Natural killer cell (primary cell): ENCODE measurements at places on chromosomes 7 and 10. TPM values are rescaled to one million over a fixed set of nuclear protein-coding genes. Genes with fewer than 3 reads are reported as not detected.

DNA sequence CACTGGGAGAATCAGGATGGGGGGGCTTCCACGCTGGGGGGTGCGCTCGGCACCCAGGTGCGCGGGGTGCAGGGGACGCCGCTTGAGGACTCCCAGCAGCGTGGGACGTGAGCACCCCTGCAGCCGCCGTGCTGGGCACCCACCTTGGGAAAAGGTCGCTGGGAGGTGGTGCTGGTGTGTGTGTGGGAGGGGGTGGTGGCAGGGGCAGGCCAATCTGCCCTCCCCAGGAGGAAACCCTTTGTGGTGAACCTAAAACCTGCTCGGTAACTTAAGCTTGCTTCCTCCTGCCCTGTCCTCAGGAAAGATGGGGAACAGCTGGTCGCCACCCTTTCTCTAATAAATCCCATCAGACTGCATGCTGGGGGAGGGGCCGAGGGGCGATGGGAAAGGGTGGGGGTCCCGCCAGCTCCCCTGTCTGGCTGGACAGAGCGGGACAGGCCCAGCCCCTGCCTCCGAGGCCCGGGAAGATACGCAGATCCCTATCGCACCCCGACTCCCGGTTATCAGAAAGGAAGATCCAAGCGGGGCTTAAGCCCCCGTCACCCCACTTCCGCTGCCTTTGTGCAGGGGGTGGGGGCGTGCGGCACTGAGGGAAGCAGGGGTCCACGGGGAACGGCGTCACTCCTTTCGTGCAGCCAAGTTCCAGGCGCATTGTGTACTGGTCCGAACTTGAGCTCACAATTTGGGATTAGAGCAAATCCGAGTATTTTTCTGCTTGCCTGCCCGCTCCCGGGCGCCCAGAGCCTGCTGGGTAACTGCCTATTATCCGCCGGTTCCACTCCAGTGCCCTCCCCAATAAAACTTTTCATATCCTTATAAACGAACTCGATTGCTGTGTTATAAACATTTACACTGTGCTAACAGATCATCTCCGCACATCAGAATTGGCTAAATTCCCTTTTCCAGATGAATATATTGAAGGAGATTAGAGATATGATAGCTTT lies 64.6 kb downstream of the UNCX start:
- H3K36me3 ChIP-seq, result no peaks in the 10 kb centered on the region
- no peak overlapping the region for H3K4me3 ChIP-seq
- H3K27me3 ChIP-seq, result peaks cover 3% of the 10 kb centered on the region
- DNase-seq, result no peak

- H3K27ac ChIP-seq, result no peak overlapping the region
- H3K4me3 ChIP-seq, result no peak overlapping the region
- H3K27me3 ChIP-seq, result no peaks in the 10 kb centered on the region
- H3K4me1 ChIP-seq, result peaks cover 3% of the 10 kb centered on the region
Measured at GRCh38 chr7:24707988-24708615, 49.2 kb downstream of the GSDME start.

- H3K27me3 ChIP-seq, result no peaks in the 10 kb centered on the region
- no peak overlapping the region for H3K4me3 ChIP-seq
- H3K27ac ChIP-seq, result no peak overlapping the region
- no peaks in the 10 kb centered on the region for H3K36me3 ChIP-seq
- DNase-seq, result no peak
Measured at GRCh38 chr7:44138698-44139097, 2.4 kb downstream of the MYL7 start.

DNA sequence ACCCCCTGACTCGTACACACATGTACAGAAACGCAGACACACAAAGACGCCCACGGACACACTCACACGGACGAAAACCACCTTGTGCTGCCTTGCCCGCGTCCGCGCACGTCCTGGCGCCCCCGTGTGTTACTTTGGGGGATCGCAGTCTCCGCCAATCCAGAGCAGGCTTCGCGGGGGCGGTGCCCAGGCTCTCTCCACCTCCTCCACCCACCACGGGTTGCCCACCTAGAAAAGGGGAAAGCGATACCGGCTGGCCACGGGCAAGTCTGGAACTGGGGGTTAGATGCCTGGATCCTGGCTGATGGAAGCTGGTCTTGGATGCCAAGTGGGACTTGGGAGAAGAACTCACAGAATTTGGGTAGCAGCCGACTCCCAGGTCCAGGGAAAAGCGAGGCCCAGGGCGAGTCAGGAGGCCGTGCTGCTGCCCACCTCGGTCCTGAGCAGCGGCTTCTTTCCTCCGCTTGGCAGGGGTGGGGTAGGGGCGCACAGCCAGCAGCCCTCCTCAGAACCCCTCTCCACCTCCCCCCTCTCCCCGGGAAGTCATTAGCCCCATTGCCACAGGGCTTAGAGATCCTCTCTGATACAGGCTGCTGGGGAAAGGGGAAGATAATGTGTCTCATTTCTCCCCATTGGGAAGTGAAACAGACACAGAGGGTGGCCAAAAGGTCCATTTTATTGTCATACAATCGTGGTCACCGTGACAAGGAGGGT lies 4.6 kb upstream of the VGF start:
- H3K4me3 ChIP-seq, result no peak overlapping the region
- H3K27me3 ChIP-seq, result peaks cover 80% of the 10 kb centered on the region
- no peak overlapping the region for H3K27ac ChIP-seq
- peak; percentile 82 for DNase-seq

DNA sequence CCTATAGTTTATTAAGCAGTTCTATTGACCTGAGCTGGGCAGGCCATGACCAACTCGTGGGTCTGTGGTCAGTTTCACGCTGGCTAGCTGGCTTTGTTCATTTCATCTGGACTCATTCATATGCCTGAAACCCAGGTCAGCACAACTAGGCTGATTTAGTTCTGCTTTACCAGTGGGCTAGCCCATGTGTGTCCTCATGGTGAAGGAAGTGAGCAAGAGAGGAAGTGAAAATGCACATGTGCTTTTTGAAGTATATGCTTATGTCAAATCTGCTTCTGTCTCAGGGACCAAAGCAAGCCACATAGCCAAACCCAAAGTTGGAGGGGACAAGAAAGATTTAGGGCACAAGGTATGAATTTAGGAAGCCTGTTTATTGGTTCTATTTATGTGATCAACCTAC lies 154.5 kb downstream of the RNF133 start:
- no peak overlapping the region for H3K27ac ChIP-seq
- H3K36me3 ChIP-seq, result no peaks in the 10 kb centered on the region
- H3K4me1 ChIP-seq, result no peaks in the 10 kb centered on the region
- no peak overlapping the region for H3K4me3 ChIP-seq

DNA sequence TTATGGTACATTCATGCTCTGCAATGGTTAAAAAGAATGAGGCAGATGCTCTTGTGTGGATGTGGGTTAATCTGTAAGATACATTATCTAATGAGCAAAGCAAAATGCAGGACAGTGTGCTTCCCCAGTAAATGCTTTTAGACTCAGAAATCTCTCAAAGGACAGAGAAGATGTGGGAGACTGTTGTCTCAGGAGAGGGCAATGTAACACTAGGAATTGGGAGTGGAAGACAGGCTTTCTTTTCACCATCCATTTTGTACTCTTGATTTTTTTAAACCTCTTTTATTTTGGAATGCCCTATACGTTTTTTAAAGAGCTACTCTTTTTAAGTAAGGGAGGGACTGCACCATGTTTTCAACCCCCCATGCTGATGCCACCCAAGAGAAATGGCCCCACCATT lies 77.5 kb upstream of the ADAM12 start:
- peaks cover 29% of the 10 kb centered on the region for H3K4me1 ChIP-seq
- H3K4me3 ChIP-seq, result no peak overlapping the region
- no peak overlapping the region for H3K27ac ChIP-seq
- no peak for DNase-seq

The TMEM168 gene
- total RNA-seq, result 21.0 TPM

The WEE2 gene
- 0.16 TPM for total RNA-seq

The ATP5F1C gene
- total RNA-seq, result 145 TPM

The WDR37 gene
- 59.6 TPM for total RNA-seq

The TRPV5 gene
- total RNA-seq, result not detected
